ENCODE measurements at places on chromosomes 3 and 15. TPM values are rescaled to one million over a fixed set of nuclear protein-coding genes. Genes with fewer than 3 reads are reported as not detected.

The KY gene
- total RNA-seq: not detected

DNA sequence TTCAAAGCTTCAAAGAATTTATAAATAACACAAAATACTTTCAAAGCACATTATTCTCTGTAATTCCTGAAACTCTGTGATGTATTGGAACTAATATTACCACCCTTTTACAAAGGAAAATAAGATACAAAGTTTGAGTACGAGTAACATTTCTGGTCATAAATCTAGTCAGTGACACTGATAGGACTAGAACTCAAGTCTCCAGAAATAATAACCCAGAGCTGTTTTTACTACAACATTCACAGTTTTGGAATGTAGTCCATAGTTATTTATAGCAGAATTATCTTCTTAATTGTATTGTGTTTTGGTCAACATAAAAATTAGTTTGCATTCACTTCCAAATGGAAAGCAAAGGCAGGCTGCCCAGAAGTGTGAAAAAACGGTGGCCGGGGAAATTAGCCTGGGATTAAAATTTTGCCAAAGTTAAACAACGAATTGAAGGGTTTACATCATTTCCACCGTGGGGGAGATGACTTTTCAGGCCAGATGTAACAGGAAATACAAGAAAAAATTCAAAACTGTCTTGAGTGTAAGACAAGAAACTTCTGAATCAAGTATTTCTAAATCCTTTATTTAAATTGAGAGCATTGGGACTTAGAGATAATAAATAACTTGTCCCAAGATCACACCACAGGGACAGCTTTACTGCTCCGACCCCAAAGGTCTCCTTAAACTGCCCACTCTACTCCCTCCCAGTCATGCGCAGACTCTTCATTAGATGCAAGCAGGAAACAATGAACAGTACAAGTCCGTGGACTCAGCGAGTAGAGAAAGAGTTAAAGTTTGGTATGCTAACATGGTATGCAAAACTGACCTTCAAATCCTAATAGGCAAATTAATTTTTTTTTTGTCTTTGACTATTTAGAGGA is 74.3 kb upstream of the VGLL4 start:
- H3K4me3 ChIP-seq: peak overlapping the region; percentile 90
- H3K27ac ChIP-seq: peak overlapping the region; percentile 90
- peaks cover 4% of the 10 kb centered on the region for H3K27me3 ChIP-seq
- H3K4me1 ChIP-seq: peaks cover 29% of the 10 kb centered on the region
- no peak for DNase-seq
- peaks cover 3% of the 10 kb centered on the region for H3K36me3 ChIP-seq

DNA sequence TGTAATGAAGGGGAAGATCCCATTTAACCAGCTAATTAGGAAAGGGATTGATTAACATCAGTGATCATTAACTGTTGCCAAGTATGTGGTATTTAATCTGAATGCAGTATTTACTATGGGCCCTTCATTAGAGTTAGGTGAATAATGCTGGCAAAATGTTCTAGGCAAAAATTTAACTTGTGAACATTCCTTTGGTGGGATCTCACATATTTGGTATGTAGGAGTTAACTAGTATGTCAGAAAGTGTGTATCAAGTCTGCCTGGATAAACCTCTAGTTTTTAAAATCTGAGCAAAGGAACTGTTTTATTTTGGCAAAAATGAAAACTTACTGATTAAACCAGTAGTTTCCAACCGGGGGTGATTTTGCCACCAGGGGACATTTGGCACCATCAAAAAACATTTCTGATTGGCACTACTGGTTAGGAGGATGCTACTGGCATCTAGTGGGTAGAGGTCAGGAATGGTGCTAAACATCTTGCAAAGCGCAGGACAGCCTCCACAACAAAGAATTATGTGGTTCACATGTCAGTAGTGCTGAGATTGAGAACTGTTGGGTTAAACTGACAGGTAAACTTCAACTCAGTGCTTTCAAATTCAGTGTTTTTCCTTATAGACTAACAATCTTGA is 22.5 kb downstream of the LRTM1 start:
- no peaks in the 10 kb centered on the region for H3K27me3 ChIP-seq
- no peaks in the 10 kb centered on the region for H3K4me1 ChIP-seq
- no peak overlapping the region for H3K4me3 ChIP-seq
- no peaks in the 10 kb centered on the region for H3K36me3 ChIP-seq
- no peak overlapping the region for H3K27ac ChIP-seq
- DNase-seq: no peak

DNA sequence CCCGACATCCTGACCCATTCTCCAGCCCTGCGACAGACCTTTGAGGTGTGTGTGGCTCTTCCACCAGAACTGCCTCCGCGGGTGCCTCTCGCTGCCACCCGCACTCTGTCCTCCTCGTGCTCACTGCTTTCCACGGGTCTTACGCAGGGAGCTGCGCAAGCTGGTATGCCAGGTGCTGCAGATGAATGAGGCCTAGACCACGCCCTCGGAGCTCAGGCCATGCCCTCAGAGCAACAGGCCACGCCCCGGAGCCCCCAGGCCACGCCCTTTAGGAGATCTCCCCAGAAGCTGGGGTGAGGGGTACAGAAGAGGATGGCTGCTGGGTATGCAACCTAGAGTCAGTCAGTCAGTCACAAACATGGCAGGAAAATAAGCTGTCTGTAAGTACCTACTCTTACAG is 300.3 kb downstream of the GABRG3 start:
- H3K36me3 ChIP-seq: no peaks in the 10 kb centered on the region
- H3K4me3 ChIP-seq: no peak overlapping the region
- H3K4me1 ChIP-seq: no peaks in the 10 kb centered on the region
- H3K27me3 ChIP-seq: no peaks in the 10 kb centered on the region

DNA sequence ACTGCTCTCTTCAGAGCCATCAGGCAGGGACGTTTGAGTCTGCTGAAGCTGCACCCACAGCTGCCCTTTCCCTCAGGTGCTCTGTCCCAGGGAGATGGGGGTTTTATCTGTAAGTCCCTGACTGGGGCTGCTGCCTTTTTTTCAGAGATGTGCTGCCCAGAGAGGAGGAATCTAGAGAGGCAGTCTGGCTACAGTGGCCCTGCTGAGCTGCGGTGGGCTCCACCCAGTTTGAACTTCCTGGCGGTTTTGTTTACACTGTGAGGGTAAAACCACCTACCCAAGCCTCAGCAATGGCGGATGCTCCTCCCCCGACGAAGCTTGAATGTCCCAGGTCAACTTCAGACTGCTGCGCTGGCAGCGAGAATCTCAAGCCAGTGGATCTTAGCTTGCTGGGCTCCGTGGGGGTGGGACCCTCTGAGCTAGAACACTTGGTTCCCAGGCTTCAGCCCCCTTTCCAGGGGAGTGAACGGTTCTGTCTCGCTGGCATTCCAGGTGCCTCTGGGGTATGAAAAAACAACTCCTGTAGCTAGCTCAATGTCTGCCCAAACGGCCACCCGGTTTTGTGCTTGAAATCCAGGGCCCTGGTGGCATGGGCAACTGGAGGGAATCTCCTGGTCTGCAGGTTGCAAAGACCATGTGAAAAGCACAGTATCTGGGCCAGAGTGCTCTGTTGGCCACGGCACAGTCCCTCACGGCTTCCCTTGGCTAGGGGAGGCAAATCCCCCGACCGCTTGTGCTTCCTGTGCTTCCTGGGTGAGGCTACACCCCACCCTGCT is 21.1 kb upstream of the ST6GAL1 start:
- peak overlapping the region; percentile 94 for H3K27ac ChIP-seq
- H3K27me3 ChIP-seq: no peaks in the 10 kb centered on the region
- DNase-seq: peak; percentile 91
- H3K4me3 ChIP-seq: peak overlapping the region; percentile 42
- H3K36me3 ChIP-seq: peaks cover 59% of the 10 kb centered on the region

DNA sequence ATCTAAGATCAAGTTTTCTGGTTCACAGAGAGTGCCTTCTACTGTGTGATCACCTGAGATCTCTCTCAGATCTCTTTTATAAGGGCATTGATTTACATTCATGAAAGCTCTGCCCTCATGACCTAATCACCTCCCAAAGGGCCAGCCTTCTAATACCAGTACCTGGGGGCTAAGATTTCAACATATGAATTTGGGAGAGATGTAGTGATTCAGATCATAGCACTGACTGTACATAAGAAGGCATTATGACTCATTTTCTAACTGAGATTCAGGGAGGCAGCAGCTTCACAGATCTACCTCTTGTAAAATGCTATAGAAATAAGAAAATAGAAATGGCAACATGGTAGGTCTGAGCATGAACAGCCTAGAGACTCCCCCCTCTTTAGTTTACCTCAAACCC is 39.6 kb downstream of the VGLL3 start:
- H3K4me1 ChIP-seq: no peaks in the 10 kb centered on the region
- H3K27me3 ChIP-seq: no peaks in the 10 kb centered on the region
- H3K4me3 ChIP-seq: no peak overlapping the region
- H3K27ac ChIP-seq: no peak overlapping the region
- no peaks in the 10 kb centered on the region for H3K36me3 ChIP-seq
- no peak for DNase-seq

GRCh38 chr3:3714572-3714971 is 84.7 kb upstream of the LRRN1 start:
- H3K27ac ChIP-seq: no peak overlapping the region
- DNase-seq: no peak
- no peaks in the 10 kb centered on the region for H3K36me3 ChIP-seq
- no peaks in the 10 kb centered on the region for H3K27me3 ChIP-seq
- no peaks in the 10 kb centered on the region for H3K4me1 ChIP-seq

Data from activated CD4-positive, alpha-beta memory T cell treated with anti-CD3 and anti-CD28 coated beads, Interleukin-2, amount 10 ng/mL, durations not matched to agents 7 days and 5 days (primary cell).